ELR (cell line): ENCODE measurements at places on chromosomes 3 and 15.

GRCh38 chr3:191387441-191388077, 57.2 kb upstream of the UTS2B start:
- DNase-seq, result no peak

DNA sequence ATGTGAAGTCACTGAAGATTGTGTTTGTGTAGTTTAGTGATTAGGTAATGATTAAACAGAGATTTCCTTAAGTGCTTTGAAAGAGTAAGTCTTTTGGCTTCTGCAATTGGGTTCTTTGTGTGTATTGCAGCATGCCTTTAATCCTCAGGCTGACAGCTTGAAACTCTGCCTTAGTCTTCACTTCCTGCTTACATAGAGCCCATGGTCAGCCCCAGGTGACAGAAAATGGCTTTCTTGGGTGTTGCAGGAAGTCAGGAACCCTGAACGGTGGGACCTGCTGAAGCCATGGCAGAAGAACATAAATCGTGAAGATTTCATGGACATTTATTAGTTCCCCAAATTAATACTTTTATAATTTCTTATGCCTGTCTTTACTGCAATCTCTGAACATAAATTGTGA, 61.3 kb downstream of the KBTBD8 start:
- DNase-seq, result no peak

DNA sequence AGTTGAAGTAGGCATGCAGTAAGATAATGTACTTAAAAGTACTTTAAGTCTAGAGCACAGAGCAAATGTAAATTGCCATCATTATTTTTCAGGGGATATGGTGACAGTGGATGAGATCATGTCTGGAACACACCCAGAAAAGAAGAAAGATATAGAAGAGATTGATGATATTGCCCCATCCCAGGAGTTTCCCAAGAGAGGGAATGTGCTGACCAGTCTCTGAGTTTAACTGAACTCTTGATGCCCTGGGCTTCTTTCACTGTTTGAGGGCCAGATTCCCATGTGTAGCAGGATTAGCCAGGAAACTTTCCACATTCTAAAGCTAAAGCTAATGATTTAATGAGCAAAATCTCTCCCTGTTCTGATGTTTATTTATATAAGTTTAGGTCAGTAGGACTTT, 366.8 kb upstream of the UMPS start:
- peak; percentile 67 for DNase-seq

DNA sequence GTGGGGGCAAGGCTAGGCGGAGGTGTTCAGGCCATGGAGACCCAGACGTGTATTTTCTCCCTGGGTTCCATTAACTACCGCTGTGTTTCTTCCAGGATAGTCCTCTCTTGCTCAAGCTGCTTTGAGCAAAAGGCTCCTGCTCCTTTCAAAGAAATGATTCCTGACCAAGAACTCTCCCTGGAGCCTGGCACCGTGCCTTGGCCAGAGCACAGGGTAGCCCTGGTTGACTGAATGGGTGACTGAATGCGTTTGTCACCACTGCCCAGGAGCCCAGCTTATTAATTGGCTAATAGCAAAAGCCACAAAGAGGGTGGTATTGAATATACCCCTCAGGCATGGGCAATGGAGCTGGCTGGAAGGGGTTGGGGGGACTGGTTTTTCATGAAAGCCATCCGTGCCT, 13.9 kb downstream of the RASGRF1 start:
- no peak for DNase-seq

DNA sequence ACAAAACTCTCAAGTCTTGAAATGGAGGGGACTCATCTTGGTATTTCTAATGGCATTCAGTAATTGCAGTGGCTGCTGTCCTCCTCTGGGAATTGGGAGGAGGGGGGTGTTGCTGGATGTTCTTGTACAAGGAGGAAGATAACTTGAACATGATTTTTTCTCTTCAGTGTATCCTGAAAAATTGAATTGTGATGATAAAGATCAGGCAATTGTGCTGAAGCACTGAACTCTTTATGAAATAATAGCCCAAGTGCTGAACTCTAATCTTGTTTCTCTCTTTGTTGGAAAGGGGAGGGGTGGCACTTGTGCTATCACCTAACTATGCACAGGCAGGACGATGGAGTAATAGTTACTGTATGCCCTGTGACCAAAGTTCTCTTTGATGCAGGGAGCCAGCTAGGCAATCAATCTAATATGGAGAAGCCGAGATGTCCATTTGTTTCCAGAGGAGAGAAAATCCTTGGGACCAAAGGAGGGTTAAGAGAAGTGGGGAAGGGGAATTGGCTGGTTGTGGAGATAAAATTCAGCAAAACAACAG, 68.1 kb upstream of the ATP2C1 start:
- DNase-seq, result no peak

DNA sequence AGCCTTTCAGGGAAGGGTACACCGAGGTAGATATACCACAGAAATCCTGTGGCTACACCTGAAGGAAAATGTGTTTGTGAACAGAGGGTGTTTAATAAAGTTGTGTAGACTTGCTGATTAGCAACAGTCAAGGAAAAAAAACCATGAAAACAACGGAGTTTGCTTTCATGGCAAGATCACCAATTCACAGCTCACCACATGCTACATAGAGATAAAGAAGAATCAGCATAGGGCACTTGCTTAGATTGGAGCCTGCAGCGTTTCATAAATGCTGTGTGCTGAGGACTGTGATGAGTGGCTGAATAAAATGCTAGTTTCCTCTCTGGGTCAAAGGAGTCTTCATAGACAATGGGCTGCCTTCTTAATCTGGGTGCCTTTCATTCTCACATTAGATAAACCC, 257.6 kb downstream of the SLC9A9 start:
- DNase-seq, result no peak

GRCh38 chr3:107634099-107634489, 111.3 kb downstream of the BBX start:
- DNase-seq, result no peak

DNA sequence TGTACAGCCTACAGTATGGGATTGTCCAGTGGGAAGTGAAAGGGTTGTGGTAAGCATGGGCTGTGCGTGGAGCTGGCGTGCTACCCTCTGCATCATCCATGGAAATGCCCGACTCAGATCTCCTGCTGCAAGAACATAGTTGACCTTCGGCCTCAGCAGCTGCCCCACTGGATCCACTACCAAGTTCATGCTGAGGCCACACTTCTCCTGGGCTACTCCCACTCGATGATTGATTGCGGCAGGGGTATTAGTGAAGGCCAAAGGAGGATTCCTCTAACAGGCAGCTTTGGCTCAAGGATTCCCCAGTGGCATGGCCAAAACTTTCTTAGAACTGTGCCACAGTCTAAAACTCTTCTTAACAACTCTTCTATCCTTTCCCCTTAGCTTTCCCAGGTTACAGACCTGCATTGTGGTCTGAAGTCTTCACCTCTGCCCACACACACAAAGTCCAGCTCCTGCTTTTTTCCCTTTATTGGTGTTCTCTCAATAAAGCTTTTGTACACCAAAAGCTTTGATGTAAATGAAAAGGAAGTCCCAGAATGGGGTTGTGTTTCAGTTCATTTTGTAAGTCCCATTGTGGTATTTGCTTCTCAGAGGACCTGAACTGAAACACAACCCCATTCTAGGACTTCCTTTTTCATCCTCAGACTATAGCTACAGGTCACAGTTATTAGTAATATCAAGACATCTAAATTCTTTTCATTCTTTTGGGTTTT, 4.9 kb upstream of the TBC1D5 start:
- no peak for DNase-seq

DNA sequence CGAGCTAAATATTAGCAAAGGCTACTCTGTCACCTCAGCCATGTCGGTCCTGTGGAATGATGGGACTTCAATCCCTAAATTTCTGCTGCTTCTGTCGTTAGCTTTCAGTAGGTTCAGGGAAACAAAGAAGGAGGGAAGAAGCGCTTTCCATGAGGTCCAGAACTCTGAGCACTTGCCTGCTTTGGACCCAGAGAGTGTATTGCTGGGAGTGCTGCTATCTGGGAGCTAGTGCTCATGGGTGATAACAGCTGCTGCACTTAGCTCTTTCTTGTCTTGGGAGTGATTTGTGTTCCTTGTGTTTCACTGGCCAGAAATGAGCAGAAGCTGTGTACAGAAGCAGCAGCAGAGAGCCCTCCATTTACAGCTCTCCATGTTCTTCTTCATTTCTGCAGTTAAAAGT, 369.8 kb downstream of the DIPK2A start:
- no peak for DNase-seq

DNA sequence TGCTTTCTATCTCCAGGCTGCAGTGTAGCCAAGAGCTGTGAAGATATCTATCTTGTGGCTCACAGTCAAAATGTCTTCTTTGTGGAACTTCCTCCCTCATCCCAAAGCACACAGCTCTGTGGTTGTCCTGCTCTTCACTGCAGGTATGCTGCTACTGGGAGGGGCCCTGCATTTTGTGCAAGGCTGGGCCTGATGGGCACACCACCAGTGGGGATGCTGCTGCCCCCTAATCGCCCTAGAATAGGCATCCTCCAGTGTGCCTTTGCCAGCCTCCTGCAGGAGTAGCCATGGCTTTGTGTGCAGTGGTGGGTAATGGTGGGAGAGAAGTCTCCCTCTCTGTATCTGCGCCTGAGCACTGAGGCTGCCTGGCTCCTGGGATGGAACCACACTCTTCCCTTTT, 297.3 kb downstream of the DOCK3 start:
- DNase-seq, result no peak

DNA sequence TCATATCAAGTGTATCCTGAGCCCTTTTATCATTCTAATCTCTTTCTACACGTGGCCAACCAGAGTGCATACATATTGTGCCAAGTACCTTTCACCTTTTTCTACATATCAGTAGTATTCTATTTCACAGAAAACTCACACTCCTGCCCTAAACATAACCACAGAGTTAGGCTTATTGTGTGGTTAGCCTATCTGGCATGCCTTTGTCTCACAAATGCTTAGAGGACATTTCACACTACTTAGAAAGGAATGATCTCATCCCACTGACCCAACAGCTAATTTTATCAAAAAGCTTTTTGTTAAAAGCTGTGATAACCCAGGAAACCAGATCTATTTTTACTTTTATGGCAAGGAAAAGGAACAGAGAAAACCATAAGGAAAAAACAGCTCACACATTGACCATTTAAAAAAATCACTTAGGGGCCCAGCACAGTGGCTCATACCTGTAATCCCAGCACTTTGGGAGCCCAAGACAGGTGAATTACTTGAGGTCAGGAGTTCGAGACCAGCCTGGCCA, 17.8 kb upstream of the MAP4 start:
- DNase-seq, result peak; percentile 68

DNA sequence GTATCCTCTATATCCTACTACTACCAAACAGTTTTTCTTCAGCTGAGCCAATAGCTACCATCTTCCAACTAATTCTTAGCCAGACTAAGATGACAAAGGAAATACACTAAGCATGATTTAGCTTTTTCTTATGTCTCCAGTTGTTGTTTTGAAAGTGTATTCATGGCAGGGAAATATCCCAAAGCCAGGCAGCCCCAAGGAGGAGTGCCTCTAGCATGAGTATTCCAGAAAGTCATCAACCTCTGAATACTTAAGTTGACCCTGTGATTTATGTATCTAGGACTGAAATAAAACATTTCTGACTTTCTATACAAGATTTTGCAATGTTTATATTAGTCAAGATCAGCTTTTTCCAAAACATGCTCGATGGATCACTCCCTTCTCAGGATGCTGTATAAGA, 449.1 kb downstream of the IL5RA start:
- no peak for DNase-seq
